Right kidney (tissue), 9 donors: ENCODE measurements at places on chromosomes 5 and 9.

- DNase-seq, result no peak
These were observed 818.8 kb downstream of the MAT2B start for GRCh38 chr5:164324239-164324638.

GRCh38 chr5:2134543-2135292 lies 252.0 kb upstream of the IRX4 start:
- no peak for DNase-seq

DNA sequence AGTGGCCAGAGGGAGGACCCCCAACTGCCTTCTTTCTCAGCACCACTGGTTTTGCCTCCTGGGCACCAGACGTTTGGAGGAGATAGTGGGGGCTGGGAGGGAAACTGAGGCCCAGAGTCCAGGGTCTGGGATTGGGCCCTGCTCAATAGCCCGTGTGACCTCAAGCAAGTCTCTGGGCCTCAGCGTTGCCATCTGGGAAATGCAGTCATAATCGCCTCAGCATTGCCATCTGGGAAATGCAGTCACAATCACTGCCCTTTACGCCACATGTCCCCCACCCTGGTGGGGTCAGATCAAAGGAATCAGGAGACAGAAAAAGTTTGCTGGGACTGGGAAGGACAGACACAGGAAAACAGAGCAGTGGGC lies 1.6 kb downstream of the SH2D3C start:
- no peak for DNase-seq

- no peak for DNase-seq
These were observed 115.1 kb downstream of the CDC42SE2 start for GRCh38 chr5:131378721-131379541.

DNA sequence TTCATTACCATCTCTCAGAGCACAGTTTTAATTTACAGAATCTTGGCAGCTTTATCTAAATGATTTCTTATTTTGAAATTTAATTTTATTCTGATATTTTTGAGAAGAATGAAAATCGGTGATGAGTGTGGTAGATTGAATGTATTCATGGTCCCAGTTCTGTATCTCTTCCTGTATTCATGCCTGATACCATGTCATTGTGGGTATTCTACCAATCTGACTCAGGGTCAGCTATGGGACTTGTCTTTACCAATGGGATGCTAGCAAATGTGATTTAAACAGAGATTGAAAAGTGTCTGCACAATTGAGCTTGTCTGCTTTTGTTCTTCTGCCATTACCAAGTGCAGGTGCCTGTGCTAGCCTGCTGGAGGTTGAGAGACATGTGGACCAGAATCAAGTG lies 17.8 kb upstream of the ZNF618 start:
- no peak for DNase-seq

DNA sequence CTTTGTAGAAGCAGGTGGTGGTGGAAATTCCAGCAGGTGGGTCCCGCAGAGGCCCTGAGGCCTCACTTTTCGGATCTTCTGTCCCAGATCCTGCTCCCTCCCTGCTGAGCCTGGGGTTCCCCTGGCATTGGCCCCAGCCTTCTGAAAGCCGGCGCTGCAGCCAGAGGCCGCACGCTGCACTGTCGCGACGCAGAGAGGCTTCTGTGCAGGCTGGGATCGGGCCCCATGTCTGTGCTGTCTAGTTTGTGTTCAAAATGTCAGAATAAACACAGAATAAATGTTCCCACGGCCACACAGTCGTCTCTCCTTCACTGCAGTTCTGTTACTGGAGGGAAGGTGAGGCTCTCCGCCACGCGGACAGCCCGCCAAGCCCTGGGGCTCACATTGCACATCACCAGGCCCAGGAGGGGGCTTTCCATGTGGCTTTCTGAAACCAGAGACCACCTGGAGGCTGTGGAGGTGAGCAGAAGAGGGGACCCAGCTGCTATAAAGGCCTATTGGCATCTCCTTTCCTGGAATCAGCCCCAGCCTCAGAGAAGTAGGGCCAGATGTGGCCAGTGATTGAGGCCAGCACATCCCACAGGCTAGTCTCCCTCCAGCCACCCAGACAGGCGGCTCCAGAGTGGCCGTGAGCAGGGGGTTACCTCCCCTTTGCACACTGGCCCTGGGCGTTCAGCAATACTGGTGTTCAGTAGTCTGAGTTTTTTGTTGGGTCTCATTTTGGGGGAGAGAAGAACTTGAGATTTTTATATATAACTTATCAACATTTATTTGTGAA lies 46.5 kb downstream of the USP20 start:
- no peak for DNase-seq

GRCh38 chr9:137109250-137110146 lies 5.0 kb downstream of the DPP7 start:
- DNase-seq, result no peak

DNA sequence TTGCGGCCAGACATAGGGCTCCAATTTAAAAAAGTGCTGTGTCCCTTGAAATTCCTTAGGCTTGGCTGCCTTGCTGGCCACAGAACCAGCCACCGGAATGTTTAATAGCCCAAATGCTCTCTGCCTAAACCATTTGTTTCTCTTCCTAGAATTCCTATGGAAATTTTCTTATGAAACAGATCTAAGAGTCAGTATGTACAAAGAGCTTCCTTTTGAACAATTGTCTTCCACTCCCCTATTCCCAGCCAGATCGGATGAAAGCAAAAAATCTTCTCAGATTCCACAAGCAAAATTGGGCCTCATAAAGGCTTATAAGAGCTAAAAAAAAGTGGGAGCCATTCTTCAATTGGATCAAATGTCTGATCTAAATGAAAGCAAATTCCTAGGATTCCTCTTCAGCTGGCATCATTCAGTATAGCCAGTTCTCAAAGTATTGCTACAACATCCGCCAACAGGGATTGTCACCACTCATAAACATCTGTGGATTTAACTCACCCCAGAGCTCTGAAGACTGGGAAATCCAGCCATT lies 104.3 kb downstream of the CEMIP2 start:
- no peak for DNase-seq

DNA sequence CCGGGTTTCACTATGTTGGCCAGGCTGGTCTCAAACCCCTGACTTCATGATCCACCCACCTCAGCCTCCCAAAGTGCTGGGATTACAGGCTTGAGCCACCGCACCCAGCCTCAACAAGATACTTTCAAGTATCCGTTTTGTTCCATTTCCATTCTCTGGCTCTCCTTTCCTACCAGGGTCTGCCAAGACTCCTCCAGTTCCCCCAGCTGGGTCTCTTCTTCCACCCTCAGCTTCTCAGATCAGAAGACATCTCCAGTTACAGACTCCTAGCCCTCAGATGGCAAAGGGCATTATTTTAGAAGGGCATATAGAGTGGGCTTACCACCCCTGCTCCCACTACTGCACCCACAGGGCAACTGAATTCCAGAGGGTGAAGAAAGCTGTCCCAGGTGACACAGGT lies 1.5 kb upstream of the PDGFRB start:
- DNase-seq, result no peak

- no peak for DNase-seq
These were observed 9.1 kb downstream of the OR2V1 start for GRCh38 chr5:181121675-181122561.

GRCh38 chr5:138051441-138052296 lies 18.8 kb upstream of the FAM13B start:
- DNase-seq, result no peak

DNA sequence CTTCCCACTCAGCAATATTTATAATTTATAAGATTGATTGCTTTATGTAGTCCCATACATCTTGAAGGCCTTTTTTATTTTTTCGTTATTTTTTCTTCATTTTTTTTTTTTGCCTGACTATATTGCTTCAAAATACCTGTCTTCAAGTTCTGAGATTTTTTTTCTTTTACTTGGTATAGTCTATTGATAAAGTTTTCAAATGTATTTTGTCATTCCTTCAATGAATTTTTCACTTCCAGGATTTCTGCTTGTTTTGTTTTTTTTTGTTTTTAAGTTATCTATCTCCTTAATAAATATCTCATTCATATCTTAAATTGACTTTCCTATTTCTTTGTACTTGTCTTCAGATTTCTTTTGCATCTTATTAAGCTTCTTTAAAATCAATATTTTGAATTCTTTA lies 905.6 kb upstream of the CDH6 start:
- no peak for DNase-seq

DNA sequence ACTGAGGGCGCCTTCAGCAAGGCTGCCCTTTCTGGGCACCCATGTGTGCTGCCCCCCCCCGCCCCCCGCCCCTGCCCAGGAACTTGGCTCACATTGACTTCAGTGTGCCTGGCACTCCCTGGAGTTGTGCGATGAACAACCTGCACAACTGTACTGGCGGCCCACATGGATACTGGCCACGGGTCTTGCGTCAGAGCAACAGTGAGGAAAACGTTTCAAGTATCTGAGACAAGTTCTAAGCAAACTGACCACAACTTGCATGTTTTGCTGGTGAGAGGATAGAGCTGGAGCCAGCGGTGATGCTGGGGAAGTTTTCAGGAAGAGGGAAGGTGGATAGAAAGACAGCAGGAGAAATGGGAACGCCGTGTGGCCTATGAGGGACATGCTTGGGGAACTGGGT lies 45.4 kb downstream of the HABP4 start:
- no peak for DNase-seq

GRCh38 chr9:36486329-36486932 lies 86.3 kb upstream of the MELK start:
- peak; percentile 68 for DNase-seq

DNA sequence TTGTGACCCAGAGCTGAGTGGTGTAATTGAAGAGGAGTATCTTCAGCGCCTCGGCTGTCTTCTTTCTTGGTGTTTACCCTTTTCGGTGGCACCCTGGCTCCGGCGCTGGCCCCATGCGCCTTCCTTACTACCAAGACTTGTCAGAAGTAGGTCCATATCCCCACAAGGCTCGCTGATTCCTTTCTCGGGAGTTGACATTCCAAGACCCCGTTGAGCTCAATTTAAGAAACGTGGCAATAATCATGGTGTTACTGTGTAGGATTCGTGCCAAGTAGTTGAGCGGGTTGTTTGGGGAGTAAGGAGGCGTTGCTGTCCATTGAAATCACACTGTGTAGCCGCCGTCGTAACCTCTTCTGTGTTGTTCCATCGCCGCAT lies 795 bp downstream of the NDUFAF2 start:
- no peak for DNase-seq

DNA sequence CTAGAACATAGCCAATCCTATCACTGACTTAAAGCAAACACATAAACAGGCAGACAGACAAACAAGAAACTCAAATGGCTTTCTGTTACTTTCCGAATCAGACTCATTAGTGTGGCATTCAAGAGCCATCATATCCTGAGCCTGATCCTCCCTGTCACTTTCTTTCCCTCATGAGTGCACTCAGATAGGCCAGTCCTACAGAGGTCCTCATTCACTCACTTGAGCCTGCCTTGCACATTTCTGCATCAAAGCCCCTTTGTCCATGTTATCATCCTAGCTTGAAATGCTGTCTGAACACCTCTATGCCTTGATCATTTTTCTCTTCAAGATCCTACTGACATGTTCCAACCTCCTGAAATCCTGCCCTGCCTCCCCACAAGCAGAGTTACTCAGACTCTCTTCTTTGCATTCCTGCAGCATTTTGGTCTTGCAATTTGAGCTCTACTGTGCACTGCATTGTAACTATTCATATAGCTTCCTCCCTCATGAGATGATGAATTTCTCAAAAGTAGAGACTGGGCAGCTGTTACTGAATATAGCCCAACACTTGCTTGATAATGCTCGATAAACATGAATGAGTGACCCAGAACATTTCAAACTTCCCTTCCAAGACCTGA lies 126.9 kb downstream of the PALM2AKAP2 start:
- no peak for DNase-seq

- DNase-seq, result no peak
These were observed 673.8 kb downstream of the PRELID2 start for GRCh38 chr5:145161391-145161790.

DNA sequence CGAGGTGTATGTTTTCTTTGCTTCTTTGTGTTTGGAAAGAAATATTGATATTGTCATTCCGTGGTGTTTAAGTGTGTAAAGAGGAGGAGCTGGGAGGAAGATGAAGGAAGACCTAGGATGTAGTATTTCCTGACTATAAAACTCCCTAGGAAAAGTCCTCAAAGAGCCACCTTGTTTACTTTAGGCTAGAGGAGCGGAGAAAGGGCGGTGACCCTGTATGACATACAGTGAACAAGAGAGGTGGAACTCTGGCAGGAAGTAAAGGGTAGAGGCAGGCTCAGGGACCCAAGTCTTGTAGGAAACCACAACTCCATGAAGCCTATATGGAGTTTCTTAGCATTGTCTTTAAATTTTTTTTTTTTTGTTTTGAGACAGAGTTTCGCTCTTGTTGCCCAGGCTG lies 303.9 kb downstream of the DOCK8 start:
- no peak for DNase-seq
